ENCODE measurements at places on chromosomes 4 and X.

GRCh38 chrX:130212371-130212770 lies 40.6 kb downstream of the RAB33A start:
- no peak for DNase-seq

DNA sequence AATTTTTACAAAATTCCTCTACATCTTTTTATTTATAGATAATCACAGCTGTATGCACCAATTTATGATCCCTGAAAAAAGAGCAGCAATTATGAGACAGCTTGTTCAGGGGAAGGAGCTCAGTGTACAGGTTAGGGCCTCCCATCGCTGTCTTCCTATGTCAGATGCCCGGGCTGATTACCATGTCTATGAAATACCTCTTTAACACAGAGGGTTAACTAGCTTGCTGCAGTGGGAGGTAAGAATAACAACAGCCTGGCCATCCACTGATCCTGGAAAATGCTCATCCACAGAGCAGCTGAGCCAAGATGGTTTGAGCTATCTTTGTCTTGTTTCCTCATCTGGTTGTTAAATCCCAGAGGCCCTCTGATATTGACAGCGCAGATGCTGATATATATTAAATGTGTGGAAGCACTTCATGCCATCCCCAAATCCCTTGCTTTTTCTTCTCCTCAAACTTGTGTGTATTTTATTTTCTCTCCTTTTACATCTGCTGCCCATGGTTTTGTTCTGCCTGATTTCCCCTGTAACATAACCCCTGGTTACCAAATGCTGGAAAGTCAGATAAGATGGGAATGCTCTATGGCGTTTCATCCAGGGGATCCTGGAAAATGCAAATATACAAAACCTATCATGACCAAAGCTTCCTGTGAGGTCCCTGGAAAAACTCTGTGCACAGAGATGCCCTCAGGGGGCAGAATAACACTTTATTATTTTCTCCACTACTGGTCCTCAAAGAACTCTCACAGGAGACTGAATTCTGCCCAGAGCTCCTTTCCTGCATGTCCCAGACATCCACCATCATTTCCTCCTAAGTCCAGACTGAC lies 85.8 kb upstream of the PUDP start:
- peak; percentile 7 for DNase-seq

GRCh38 chrX:17403972-17404371 lies 29.0 kb downstream of the NHS start:
- no peak for DNase-seq

DNA sequence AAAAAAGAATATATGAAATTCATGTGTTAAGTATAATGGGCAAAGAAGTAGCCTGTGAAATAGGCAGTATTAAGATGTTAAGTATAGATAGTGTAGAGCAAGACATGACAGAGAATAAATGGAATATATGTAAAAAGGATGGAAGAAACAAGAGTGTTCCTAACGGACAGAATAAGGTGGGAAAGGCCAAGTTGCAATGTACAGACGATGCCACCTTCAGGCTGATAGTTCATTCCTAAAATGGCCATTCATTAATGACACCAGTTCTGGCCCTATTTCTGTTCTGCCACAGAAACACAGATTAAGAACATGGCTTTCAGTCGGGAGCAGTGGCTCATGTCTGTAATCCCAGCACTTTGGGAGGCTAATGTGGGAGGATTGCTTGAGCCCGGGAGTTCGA lies 4.4 kb upstream of the FAM184B start:
- no peak for DNase-seq

DNA sequence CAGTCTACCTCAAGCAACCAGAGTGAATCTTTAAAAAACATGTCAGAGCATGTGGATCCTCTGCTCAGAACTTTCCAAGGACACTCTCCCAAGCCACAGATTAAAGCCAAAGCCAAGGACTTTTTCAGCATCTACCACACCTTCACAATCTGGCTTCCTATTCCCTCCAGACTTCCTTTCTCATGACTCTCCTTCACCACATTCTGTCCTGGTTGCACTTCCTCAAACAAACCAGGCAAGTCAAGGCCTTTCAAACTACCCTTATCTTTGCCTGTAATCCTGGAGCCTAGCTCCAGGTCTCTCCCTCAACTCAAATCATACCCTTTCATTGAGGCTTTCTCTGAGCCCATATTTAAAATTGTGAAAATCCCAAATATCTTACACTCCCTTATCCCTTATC lies 191.6 kb upstream of the GALNTL6 start:
- DNase-seq: no peak

DNA sequence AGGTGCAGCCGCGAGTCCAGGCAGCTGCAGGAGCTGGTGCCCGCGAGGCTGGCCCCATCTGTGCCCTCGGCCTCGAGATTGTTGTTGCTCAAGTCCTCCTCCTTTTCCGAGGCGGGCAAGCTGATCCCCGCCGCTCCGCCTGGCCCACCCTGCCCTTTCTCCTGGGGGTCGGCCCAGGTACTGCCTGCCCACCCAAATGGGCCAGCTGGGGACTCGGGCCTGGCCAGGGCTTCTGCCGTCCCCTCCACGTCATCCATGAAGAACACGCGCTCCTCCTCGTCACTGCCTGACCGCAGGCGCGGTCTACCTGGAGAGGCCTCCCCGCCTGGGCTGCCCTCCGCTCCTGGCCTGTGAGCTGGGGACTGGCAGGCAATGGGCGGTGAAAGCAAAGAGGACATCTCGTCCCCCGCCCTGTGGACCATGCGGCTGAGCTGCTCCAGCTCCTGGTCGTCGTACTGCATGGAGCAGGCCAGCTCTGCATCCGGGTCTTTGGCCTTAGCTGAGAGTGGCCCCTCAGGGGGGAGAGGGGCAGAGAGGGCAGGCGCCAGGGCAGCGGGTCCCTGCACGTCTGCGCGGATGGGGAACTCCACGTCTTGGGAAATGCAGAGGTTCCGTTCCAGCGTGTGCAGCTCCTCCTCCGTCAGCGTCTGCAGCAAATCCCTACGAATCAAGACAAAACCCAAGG lies 43.1 kb upstream of the MXD4 start:
- peak; percentile 0 for DNase-seq

DNA sequence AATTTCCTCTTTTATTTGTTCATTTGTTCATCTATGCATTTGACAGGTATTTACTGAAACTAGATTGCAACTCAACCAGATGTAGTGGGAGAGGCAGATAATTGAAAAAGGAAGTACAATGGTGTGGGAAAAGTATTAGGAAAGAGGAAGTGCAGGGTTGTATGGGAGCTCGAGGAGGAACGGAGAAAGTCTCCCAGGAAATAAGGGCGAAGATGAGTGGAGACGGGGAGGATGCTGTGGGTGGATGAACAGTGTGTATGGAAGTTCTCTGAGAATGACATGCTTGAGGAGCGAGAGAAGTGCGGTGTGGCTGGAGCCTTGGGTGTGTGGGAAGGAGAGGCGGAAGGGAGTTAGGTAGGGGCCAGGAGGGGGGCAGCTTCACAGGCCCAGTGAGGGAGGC lies 87.5 kb upstream of the DHX15 start:
- DNase-seq: no peak

DNA sequence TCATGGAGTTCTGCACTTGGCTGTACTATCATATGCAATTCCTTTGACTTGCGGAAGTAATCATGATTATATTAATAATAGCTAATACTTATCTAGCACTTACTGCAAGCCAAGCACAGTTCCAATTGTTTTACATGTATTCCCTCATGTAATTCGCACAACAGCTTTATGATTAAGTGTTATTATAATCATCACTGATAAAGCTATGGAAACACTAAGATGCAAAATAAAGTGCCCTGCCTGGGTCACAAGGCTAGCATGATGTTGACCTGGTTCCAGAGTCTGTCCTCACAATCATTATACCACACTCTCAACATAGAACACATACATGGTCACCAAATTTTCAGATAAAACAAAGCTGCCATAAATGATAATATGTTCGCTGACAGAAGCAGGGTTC lies 234.6 kb downstream of the FMR1NB start:
- no peak for DNase-seq

DNA sequence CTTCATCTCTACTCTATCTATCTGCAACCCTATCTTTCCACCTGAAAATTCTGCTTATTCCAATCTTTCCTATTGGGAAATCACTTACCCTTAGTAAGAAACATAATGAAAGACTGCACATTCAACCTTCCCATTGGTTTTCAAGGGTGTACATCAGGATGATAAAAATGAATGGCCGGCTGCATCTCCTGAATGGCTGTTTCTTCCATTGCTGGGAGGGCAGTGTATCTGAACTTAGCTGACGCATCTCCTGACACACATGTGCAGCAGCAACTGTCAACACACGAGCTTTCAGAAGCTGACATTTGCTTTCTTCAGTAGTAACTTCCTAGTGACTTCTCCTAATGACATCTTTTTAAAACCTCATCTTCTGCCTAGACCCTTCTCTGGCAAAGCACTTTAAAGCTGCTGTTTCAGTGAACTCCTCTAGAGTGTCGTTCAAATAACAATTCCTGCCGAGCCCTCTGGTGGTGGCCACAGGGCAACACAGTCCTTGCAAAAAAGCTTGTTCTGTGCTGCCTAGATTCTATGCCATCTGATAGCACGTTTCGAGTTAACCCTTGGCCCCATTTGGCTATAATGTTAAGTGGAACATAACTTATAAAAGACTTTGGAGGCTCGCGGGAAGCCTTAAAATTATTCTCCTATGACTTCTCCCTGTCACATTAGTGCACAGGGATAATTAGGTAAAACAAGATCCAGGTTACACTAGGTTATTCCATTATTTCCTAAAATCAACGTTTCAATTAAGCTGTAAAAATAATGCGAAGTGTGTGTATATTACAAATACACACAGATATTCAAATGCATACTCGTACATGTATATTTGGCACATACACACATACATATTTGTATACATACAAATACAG lies 2340.7 kb downstream of the PCDH7 start:
- peak; percentile 31 for DNase-seq

DNA sequence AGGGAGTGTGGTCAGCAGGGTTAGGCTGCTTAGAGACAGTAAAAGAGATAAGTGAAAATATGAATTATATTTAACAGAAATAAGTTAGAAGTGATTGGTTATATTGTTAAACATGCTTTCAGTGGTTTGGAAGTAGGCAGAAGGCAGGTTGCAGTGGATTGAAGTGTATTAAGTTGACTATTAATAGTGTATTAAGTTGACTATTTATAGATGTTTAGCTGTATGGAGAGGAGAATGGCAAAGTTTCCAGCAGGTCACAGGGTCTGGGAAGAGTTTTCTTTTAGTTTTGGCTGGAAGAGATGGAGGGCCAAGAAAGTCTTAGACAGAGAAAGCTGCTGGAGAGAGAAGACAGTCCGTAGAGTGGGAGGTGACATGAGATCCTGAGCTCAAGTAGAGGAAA lies 7.9 kb downstream of the SMIM20 start:
- DNase-seq: no peak

GRCh38 chr4:129393976-129394375 lies 298.0 kb downstream of the C4orf33 start:
- DNase-seq: no peak

GRCh38 chr4:89765966-89766365 lies 71.0 kb downstream of the SNCA start:
- peak; percentile 67 for DNase-seq

- DNase-seq: no peak
Measured at GRCh38 chrX:150148749-150149672, 210.7 kb upstream of the EOLA2 start.

DNA sequence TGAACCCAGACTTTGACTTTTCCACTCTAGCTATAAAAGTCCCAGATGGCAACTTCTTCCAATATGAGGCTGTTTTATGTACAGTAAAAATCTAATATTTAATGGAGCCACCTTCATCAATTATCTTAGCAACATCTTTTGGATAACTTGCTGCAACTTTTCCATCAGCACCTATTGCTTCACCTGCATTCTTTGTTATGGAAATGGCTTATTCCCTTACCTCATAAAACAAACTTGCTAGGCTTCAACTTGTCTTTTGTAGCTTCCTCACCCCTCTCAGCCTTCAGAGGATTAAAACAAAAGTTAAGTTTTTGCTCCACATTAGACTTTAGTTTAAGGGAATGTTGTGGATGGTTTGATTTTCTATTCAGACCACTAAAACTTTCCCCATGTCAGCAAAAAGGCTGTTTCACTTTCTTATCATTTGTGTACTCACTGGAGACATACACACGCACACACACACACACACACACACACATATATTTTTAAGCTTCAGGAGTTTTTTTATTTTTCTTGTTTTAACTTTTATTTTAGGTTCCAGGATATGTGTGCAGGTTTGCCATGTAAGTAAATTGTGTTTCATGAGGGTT lies 1296.1 kb upstream of the PABPC4L start:
- DNase-seq: no peak

DNA sequence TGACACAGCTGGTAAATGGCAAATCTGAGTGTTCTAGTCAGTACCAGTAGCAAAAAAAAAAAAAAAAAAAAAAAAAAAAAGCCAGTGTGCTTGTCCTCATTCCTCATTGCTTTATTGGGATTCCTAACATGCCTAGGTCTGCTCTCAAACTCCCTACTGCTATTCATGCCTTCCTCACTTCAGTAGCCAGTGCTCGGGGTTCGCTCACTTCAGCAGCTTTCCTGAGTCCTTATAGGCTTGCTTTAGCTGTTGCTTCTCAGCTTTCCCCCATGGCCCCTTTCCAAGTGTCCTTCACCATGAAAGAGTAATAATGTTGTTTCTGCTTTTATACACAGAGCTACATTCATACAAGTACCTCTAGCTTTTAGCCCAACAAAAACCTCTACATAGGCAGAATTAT lies 30.8 kb downstream of the SLITRK2 start:
- no peak for DNase-seq

GRCh38 chrX:106921637-106922036 lies 1.4 kb downstream of the CLDN2 start:
- DNase-seq: no peak

- no peak for DNase-seq
Measured at GRCh38 chrX:153463556-153463955, 6.8 kb downstream of the HAUS7 start.

DNA sequence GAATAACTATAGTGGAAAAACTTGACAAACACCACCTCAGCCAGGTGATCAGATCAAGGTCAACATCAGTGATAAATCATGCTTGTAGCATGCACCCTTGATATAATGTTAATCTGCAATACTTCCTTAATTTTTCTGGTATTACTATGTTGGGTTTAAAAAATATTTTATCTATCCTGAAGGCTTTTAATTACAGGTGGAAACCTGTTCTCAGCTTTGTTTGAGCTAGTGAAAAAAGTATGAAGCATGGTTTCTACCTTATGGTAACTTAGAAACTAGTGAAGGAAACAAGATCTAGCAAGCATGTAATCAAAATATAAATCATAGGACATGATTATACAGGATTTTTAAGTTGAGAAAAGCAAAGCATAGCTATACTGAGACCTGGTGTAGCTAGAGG lies 26.6 kb downstream of the MAOA start:
- no peak for DNase-seq

- peak; percentile 6 for DNase-seq
Measured at GRCh38 chrX:3320471-3321046, 25.9 kb downstream of the MXRA5 start.

DNA sequence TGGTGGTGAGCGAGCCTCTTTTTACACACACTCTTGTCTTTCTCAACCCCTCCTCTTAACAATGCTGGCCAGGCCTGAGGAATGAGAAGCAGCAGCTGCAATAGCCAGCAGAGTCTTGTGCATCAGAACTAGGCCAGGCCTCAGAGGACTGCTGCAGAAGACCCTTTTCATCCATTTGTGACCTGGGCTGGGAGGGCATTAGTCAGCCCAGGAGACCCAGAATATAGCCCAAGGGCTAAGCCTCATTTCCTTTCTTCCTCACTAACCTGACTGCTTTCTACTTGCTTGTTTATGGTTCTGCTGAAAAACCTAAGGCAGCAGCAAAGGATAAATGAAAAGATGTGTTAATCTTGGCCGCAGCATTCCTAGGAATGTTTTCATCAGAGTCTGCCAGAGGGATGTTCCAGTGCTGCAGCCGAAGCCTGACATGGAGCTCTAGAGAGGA lies 254.7 kb upstream of the AR start:
- no peak for DNase-seq

- no peak for DNase-seq
Measured at GRCh38 chr4:151566053-151566452, 157.1 kb downstream of the FHIP1A start.

GRCh38 chrX:40964633-40965586 lies 120.3 kb upstream of the USP9X start:
- no peak for DNase-seq
